ENCODE measurements at places on chromosomes 2 and 18.

DNA sequence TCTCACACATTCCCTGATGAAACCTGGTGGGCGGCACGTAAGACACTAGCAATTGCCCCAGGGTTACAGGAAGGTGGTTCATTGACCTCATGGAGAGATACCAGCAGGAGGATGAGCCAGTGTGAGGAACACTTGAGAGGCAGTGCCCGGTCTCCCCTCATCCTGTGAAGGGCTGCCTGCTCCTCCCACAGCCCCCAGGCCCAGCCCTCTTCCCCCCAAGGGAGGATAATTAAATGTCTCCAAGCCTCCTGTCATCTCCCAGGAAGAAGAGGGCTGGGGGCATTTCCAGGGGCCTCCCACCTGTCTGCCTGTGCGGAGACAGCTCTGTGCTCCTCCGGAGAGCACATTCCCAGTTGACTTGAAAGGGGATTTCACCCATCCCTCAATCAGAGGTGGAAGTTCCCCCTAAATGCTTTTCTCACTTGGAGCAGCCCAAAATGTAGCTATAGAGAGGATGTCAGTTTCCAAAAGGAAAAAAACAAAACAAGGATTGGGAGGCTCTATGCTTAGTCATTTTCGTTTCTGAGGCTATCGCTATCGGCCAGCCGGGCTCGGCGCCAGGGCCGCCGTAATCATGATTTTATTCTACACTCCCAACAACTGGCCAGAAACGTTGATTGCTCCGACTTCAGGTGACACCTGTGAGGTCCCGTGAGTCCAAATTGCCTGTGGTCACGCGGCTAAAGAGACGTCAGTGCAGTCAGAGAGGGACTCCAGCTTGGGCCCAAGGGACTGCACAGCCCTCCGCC is 7.1 kb downstream of the KCNF1 start:
- no peak for DNase-seq

GRCh38 chr18:1976484-1976883 is 594.8 kb downstream of the METTL4 start:
- DNase-seq = no peak

DNA sequence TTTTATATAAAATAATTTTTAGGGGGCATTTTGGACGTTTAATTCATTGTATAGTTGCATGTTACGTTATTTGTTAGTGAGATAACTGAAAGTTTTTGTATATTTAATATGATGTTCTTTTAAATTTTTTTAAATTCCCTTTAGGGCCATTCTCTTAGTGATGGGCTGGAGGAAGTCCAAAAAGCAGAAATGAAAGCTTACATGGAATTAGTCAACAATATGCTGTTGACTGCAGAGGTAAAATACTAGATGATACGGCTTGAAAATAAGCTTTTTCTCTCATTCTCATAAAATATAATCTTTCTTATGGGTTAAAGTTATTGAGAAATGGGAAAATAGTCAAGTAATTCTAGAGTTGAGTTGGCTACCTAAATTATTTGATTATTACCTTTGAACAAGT is 58.9 kb downstream of the MTX2 start:
- DNase-seq = no peak

GRCh38 chr2:203261326-203262159 is 22.7 kb downstream of the CYP20A1 start:
- no peak for DNase-seq

GRCh38 chr2:3491306-3491705 is 28.0 kb downstream of the ADI1 start:
- DNase-seq = peak; percentile 8
